ENCODE measurements at places on chromosomes 2 and 18.

DNA sequence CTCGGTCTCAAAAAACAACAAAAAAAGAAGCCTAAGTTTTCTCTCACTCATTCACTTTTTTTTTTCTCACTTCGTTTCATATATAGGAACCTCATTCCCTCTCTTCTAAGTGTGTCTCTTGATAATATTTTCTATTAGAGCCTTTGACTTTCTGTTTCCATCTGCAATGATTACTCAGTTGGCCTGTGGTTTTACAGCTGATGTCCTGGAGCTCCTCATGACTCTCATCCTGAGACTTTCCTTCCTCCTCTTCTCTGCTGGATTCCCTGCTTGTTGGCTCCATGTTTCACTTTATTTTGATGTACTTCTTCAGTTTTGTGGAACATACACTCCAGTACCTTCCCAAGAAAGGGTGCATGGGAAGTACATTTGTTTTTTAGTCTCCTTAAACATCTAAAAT, 154.2 kb upstream of the GATA6 start:
- DNase-seq, result no peak

DNA sequence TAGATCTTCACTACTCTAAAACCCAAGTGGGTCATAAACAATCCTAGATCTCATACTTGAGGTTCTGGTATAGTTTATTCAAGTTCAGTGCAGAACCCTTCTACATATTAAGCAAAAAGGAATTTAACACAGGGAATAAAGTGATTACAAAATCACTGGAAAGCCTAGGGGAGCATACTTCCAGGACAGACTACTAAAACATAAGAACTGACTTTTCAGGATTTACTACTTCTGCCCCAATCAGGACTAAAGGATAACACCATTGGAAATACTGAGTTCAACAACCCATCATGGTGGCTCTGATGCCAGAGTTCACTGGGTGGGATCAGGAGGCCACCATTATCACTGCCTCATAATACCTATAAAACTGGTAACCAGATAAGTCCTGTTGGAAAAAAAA, 123.6 kb downstream of the DNAH7 start:
- DNase-seq, result no peak

DNA sequence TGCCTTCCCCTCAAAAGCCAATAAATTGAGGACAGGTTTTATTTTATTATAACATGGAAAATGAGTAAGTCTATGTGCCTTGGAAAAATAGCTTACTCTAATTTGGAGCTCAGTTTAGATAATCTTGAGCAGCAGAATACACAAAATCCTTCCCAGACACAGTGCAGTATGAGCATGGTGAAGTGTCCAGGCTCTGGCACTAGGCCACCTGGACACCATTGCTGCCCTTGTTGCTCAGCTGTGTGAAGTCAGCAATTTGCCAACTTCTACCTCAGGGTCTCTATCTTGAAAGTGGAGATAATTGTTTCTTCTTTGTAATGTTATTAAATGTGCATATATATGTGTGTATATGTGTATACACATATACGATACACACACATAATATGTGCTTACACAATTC, 104.9 kb upstream of the CAVIN2 start:
- DNase-seq, result no peak

- peak; percentile 5 for DNase-seq
Observed at GRCh38 chr2:238098901-238099713, 1.0 kb upstream of the ESPNL start.

GRCh38 chr2:168392024-168392423, 64.0 kb upstream of the CERS6 start:
- no peak for DNase-seq

DNA sequence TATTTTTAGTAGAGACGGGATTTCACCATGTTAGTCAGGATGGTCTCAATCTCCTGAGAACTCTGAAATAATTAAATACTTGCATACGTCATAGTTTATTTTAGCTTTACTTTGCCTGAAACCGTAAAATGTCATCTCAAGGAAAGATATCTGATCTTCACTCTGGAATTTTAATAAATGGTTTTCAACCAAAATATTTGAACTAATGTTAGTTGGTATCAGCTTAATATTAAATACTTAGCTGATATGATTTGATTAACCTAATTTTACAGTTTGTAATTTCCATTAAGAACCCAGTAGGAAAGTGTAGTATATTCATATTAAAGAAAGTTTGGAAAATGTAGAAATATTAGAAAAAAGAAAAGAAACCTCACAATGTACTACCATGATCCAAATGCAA, 41.4 kb upstream of the STON1 start:
- DNase-seq, result no peak

GRCh38 chr2:189500456-189501160, 59.3 kb downstream of the WDR75 start:
- no peak for DNase-seq

DNA sequence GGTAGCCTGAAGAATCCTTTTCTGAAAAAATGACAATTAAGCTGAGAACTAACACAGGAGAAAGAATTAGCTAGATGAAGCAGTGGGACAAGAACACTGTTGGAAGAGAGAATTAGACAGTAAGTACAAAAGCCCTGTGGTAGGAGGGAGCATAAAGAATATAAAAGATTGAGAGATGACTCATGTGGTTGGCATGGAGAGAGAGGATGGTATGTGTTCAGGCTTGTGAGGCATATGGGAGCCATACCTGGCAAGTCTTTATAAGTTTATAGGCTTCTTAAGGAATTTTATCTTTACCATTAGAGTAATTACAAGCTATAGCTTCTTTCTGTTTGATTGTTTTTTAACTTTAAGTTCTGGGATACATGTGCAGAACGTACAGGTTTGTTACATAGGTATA, 325.0 kb downstream of the ARL6IP6 start:
- DNase-seq, result no peak

- no peak for DNase-seq
Observed at GRCh38 chr2:73286134-73286655, 1.9 kb upstream of the FBXO41 start.

DNA sequence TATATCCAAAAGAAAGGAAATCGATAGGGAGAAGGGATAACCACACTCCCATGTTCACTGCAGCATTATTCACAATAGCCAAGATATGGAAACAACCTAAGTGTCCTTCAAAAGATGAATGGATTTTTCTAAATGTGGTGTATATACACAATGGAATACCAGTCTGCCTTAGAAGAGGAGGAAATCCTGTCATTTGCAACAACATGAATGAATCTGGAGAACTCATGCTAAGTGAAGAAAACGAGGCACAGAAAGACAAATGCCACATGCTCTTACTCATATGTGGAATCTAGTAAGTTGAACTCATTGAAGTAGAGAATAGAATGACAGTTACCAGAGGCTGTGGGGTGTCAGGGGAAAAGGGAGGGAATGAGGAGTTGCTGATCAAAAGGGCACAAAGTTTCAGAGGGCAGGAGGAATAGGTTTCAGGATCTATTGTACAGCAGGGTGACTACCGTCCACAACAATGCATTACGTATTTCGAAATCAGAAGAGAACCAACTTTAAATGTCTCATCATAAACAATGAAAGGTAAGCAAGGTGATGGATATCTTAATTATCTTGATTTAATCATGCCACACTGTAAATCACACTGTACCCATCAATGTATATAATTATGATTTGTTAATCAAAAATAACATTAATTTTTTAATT, 46.1 kb downstream of the SIGLEC15 start:
- no peak for DNase-seq

GRCh38 chr2:205699515-205700289, 17.4 kb downstream of the NRP2 start:
- no peak for DNase-seq

DNA sequence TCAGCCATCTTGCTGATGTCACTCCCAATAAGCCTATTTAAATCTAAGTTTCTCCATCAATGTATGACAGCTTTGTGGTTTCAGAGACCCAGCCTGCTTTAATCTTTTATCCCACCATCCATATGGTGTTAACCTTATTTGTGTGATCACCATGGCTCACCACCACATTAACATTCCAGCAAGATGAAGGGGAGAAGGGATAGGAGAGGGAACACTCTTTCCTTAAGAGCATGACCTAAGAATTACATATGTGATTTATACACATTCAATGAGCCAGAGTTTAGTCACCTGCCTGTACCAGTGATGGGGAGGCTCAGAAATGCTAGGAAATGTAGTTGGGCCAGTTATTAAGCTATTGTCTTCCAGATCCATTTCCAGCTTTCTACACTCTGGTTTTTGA, 44.5 kb upstream of the CHN1 start:
- DNase-seq, result no peak

DNA sequence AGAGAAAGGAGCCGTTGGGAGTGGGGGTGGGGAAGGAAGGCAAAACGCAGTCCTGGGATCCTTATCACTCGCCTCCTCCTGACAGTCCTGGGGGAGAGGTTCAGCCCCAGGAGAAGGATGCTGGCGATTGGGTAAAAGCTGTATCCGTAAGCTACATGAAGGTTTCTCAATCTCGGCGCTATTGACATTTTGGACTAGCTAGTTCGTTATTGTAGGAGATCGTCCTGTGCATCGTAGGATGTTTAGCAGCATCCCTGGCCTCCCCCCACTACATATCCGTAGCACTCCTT, 511 bp upstream of the TP53I3 start:
- no peak for DNase-seq

DNA sequence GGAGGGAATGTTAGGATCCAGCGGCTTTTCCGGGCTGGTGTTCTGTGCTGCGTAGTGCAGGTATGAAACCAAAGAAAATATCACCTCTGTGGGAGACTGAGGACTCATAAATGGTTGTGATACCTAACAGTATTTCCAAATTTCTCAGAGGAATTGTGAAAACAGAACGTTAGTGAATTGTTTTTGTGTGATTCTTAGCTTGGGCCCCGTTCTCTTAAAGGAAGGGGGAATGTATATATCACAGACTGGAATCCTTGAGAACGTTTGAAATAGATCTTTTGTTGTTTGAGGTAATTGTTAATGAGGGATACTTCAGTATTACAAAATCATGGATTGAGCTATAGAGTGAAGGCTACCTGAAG, 834 bp downstream of the ZNF638 start:
- no peak for DNase-seq

- DNase-seq, result no peak
Observed at GRCh38 chr2:199470672-199471442, 13.1 kb upstream of the SATB2 start.

- no peak for DNase-seq
Observed at GRCh38 chr2:145769011-145769716, 1249.2 kb upstream of the ZEB2 start.

DNA sequence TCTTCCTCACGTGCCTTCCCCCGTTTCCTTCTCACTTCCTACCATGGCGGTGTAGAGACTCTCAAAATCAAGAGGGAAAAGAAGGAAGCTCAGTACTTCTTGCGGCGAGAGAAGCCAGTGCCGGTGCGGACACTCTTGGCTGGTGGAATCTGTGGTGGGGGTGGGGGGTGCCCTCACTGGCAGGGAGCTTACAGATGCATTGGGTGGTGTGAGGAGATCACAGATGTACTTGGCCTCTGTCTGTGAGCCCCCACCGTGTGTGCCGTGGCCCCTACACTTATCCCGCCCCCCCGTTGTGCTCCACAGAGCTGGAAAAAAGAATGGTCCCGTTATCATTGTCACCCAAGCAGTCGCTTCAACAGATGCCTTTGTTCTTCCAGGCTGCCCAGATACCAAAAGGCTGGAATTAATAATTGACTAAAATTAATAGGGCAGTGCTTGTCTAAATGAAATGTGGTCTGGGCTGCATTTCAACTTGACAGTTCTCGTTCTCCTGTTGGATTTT, 79.8 kb downstream of the VAPA start:
- DNase-seq, result no peak

DNA sequence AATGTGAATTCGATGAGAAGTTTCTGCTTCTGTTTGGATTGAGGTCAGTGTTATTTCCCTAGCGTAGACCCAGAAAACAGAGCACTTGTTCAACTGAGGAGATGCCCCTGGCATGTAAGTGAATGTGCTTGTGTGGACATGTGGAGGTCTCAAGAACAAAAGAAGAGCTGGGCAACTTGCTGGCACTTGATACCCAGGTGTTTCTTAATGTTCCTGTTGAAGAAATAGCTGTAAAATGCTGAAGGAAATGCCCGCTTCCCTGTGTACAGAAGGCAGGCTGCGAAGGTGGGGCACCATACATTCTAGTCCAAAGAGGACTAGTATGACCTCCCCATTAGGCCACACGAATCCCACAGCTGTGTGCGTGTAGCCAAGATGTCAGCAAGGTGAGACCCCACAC, 9.8 kb upstream of the LBH start:
- DNase-seq, result no peak

DNA sequence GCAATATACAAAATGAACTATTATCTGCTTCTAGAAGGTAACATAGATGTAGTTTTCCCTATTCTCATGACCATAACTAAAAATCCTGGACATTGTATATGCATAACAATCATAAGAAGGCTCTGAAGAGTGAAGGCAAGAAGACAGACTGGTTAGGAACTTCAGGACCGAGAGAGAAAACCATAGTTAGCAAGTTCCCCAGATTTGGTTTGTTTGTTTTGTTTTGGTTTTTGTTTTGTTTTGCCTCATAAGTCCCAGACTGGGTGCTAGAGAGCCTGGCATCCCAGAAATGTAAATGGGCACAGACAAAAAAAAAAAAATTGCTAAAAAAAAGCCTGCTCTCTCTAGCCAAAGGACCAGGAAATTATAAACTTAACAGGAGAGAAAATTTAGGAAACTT, 192.2 kb upstream of the FBXO11 start:
- DNase-seq, result no peak

GRCh38 chr2:218401890-218402289, 2.2 kb downstream of the CTDSP1 start:
- no peak for DNase-seq

All from DND-41 (cell line).